Activated CD4-positive, alpha-beta T cell treated with anti-CD3 and anti-CD28 coated beads, Interleukin-2, amount 50 U/mL, for 4 hours (primary cell): ENCODE measurements at places on chromosomes 11 and 22.

DNA sequence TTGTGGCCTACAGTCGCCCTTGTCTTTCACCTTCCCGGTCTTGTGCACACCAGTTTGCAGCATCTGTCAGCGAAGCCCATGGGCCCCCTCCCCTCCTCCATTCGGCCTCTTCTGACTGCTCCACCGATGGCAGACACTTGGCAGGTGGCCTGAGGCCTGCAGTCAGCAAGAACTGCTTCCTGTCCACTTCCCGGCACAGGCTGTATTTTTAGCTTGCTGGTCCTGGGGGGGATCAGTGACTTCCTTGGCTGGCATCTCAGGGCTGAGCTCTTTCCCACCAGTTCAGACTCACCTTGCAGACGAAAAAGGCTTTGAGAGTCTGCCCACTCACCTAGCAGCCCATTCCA lies 106.4 kb downstream of the SYN3 start:
- DNase-seq = no peak

DNA sequence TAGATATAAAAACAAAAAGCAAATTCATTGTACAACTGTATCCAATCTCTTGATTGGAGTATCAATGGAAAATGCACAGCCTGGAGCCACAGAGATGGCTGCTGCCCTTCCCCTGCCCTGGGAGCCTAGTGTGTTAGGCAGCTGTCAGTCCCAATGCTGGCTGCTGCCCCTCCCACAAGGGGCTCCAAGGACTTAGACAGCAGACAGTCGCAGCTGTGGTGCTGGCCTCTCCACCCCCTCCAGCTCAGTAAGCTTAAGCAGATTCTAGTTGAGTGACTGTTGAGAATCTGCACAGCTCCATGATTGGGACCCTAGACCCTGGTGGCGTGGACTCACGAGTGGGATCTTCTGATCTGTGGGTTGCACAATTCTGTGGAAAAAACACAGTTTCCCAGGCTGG lies 1511.2 kb downstream of the FAM181B start:
- DNase-seq = no peak

- no peak for DNase-seq
These were observed 58.0 kb downstream of the RCN1 start for GRCh38 chr11:32148895-32149294.

DNA sequence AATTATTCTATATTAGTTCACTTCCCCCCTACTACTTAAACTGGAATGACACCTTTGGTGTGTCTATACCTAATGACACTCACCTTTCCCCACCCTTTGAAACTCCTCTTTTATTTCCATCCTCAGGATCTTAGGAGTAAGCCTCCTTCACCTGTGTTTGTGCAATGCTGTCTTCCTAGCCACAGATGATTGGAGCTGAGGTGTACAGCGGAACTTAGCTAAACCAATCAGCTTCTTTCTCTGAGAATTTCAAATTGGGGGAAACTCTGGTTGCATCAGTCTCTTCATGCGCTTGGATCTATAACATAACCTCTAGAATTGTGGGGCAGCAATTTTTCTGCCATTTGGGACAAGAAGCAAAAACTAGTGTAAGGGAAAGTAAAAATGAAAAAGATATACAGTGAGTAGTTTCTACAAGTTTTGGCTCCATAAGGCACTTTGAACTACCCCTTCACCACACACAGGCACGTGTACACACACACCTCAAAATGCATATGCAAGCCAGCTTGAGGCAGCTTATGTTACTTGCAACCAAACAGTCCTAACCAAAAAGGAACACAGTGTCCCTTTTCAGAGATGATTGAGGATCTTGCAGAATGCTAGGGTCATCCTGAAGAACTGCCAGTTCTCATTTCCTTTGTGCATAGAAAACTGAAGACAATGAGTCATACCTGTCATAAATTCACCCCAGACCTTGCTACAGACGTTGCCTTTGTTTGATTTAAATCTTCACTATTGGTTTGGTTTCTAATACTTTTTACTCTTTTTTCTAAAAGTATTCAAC lies 36.0 kb upstream of the LDLRAD3 start:
- no peak for DNase-seq

GRCh38 chr11:79363861-79364378 lies 76.9 kb downstream of the TENM4 start:
- no peak for DNase-seq

DNA sequence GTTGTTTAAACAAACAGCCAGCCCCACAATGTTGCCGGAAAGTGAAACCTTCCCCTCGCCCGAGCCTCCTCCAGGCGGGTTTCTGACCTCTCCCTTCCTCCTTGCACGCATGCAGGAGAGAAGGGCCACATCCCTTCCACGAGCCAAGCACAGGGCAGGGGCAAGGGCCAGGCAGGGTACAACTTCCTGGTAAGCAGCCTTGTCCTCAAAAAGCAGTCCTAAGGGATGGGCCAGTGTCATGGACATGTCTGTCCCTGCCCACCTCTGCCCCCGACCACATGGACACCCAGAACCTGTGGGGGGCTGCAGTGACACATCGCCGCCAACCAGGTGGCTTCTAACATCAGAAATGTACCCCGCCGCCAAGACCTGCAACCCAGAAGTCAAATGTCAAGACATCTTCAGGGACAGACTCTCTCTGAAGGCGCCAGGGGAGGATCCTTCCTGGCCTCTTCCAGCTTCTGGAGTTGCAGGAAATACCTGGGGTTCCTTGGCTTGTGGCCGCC lies 145.3 kb downstream of the CRYBB2 start:
- DNase-seq = no peak

- DNase-seq = no peak
These were observed 14.6 kb upstream of the RASSF10 start for GRCh38 chr11:12994476-12994875.

- DNase-seq = no peak
These were observed 258.9 kb downstream of the BUD13 start for GRCh38 chr11:116513894-116514293.

DNA sequence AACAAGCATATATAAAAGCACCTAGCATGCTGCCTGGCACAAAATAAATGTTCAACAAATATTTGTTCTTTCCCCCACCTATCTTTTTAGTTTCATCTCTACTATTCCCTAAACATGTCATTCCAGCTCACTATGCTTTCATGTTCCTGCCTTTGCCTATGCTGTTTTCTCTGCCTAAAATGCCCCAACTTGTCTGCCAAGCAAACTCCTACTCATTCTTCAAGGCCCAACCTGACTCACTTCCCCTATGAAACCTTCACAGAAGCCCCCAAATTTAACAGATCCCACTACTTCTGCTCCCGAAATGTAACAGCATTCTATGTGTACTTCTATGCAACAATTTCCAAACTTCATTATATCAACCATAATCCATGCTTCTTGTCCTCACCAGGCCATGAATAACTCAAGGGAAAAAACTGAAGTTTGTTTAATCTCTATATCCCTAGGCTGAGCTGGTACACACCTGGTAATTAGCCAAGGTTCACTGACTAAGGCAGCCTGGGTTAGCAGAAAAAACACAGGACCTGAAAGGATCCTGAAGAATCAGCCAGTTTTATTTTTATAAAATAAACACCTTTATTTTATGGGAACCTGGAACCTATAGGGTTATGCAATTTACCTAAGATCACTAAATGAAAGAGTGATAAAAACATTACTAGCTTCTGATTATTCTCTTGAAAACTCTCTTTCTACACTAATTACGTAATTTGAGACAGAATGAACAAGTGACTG lies 72.2 kb downstream of the PAK1 start:
- no peak for DNase-seq

GRCh38 chr11:120599816-120600420 lies 88.4 kb downstream of the GRIK4 start:
- DNase-seq = no peak

GRCh38 chr11:129210831-129211181 lies 18.7 kb upstream of the ARHGAP32 start:
- DNase-seq = no peak

- DNase-seq = no peak
These were observed at the start of the genes NLRP14 and ZNF214 for GRCh38 chr11:7020183-7020917. Gene NLRP14 (plus strand): TSS chr11:7020479. CDS start chr11:7038587, 18,108 bp downstream. Gene ZNF214 (minus strand): TSS chr11:7020346. CDS start chr11:7002835, 17,511 bp downstream.

DNA sequence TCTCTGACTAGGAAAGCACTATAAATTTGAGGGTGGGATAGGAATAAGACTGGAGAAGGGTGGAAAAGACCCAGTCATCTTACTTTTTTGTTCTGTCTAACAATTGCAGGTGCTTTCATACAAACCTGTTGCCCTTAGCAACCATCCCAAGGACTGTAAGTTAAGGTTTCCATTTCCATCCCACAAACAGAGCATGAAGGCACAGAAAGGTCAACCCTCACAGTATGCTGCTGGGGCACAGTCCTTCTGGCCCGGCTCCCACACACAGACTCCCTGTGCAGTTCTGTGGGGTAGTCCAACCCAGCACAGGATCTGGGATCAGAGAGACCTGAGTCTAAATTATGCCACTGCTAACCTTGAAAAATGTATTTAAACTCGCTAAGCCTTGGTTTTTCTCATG lies 38.4 kb upstream of the ETS1 start:
- no peak for DNase-seq

DNA sequence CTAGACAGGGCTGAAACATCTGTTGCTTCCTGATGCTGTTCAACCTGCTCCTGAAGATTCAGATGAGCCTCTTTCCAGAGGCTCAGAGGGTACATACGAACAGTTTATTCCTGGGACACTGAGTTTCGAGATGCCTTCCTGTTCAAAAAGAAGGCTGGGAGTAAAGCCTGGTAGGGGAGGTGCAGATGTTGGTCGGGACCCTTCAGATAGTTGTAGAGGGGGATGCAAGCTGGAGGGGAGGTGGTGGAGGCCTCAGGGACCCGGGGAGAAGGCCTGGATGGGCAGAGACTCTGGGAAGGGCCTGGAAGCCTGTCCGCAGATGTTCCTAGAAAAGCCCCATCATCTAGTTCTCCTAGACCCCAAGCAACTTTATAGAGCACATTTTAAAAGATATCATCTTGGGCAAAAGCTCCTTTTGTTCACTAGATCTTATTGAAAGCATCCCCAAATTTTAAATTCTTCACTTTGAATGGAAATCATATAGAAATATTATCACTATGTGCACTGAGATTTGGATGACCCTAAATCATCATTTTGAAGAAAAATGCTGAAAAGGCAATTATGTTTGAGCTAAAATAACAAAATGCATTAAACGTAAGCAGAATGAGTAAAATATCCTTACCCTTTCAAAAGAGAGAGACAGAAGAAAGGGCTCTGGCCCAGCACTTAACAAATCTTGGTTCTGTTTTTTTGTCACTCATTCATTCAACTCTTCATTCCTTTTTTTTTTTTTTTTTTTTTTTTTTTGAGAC lies 41.2 kb downstream of the RTL6 start:
- no peak for DNase-seq

DNA sequence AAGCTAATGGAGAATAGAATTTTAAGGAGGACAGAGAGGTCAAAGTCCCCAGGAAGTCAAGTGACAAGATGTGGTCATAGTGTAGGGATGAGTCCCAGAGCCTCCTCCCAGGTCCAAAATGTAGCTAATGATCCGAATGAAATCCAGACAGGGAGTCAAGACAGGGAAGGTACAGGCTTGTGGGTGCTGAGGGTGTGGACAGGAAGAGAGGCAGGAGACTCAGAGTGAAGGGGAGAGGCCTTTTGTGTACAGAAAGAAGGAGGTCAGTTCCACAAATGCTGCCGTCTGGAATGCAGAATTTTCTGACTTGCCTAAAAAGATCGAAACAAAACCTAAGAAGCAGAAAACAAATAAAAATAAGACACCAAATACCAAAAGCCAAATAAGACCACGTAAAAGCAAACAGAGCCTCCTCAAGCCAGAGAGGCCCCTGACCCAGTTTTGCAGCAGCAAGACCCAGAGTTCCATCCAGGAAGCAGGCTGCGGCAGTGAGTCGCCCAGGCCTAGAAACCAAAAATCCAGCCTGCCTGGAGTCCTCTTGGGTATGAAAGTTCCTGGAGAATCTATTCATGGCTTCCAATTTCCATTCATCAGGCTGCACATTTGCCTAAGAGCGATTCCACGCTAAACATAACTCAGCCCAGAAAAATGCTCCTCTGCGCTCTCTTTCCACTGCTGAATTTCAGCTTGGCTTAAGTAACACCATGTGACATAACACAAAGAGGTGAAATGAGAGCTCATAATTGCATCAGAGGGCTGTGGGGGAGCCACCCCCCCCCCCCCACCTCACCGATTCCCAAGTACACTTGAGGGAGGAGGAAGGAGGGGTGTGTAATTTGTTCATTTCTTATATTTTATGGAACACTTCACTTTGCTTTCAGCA lies 71.2 kb downstream of the KIRREL3 start:
- no peak for DNase-seq

- DNase-seq = peak; percentile 94
These were observed at the start of gene FIBP for GRCh38 chr11:65888163-65888814. Gene FIBP (minus strand): TSS chr11:65888471. CDS start chr11:65888418, 53 bp downstream.

DNA sequence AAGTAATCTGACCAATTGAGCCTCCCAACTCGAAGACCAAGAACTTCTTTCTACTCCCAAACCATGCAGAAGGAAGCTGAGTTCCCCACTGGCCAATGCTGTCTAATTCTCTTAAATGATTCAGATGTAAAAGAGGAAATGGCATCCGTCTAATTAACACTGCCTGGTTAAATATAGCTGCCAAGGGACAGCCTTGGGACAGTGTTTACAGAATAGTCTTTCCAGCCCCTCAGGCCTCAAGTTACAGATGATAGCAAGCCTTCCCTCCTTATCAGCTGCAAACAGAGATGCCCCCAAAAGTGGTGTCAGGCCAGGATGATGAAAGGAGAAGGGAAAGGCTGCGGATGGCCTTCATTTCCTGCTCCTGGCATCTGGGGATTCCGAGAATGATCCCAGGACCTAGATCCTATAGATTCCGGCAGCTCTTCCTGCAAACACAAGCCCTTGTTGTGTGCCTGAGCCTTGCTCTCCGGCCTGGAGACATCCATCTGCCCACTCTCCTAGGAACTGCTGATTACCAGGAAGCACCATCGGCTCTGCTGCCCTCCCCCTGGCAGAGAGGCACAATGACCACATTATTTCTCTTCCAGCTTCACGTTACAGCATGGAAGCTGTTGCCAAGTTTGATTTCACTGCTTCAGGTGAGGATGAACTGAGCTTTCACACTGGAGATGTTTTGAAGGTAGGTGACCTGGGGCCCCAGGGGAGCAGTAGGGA lies 13.5 kb upstream of the TMA7B start:
- no peak for DNase-seq

DNA sequence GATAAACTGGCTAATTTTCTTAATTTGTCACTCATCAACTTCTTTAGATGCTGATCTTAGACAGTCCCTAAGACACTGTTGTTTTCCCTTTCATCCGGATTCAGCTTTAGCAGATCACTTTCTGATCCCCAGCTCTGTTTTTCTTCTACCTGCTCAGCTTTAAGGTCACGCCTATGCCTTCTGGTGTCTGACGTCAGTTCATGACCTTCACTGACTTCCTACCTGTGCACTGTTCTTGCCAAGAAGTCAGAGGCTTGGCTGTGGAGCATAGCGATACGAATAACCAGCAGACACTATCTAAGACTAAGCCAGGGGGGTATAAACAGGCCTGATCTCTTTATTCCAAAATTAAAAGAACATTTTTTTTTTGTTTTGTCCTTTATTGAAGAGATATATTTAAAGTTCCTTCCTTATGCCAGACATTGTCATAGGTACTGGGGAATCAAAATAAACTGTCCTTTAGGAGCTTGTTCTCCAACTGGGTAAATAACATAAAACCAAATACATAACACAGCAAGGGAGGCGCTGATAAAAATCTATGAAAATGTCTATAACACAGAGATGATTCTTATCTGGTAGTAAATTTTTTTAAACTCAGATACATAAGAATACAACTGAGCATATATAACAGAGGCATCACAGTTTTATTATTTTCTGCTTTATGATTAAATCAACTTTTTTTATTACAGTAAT lies 352.2 kb upstream of the CTSC start:
- no peak for DNase-seq
